ENCODE measurements at places on chromosomes 7 and 10. TPM values are rescaled to one million over a fixed set of nuclear protein-coding genes. Genes with fewer than 3 reads are reported as not detected.

The PHYHIPL gene
- not detected for total RNA-seq

The TCAF2 gene
- total RNA-seq: 6.5 TPM

The OR2A1 gene
- not detected for total RNA-seq

The NPSR1 gene
- total RNA-seq: not detected

The GPR15LG gene
- total RNA-seq: not detected

The MPP7 gene
- total RNA-seq: 10.6 TPM

The NXPH1 gene
- not detected for total RNA-seq

The IL15RA gene
- 6.8 TPM for total RNA-seq

The COBL gene
- 0.32 TPM for total RNA-seq

The ZNF316 gene
- total RNA-seq: 7.4 TPM

The SEMA3E gene
- total RNA-seq: 0.32 TPM

The HYAL4 gene
- total RNA-seq: 1.2 TPM

The SPDYE6 gene
- 0.06 TPM for total RNA-seq

The STEAP1B gene
- 25.3 TPM for total RNA-seq

The SPDYE2B gene
- not detected for total RNA-seq

The PON1 gene
- under 0.01 TPM for total RNA-seq

The CHST3 gene
- 6.1 TPM for total RNA-seq

The LRGUK gene
- 0.16 TPM for total RNA-seq

The AGMO gene
- total RNA-seq: 1.9 TPM

The HOXA13 gene
- total RNA-seq: not detected

The GIMAP8 gene
- 102 TPM for total RNA-seq

The SORCS1 gene
- total RNA-seq: not detected

The TMEM213 gene
- total RNA-seq: not detected

The TMEM236 gene
- 0.32 TPM for total RNA-seq

The SPOCK2 gene
- total RNA-seq: 0.32 TPM

The PDE6C gene
- total RNA-seq: not detected

The SEMA3A gene
- total RNA-seq: 2.4 TPM

The SPDYE18 gene
- 0.49 TPM for total RNA-seq

The HDAC9 gene
- 26.3 TPM for total RNA-seq

The CLDN4 gene
- 0.06 TPM for total RNA-seq

The H2BK1 gene
- not detected for total RNA-seq

The C7orf57 gene
- 0.19 TPM for total RNA-seq

The PPP1R17 gene
- not detected for total RNA-seq

The TMEM196 gene
- total RNA-seq: not detected

The INTS1 gene
- total RNA-seq: 32.1 TPM

The GCK gene
- total RNA-seq: 0.25 TPM

The UCN3 gene
- not detected for total RNA-seq

The VWDE gene
- under 0.01 TPM for total RNA-seq

The CYP17A1 gene
- total RNA-seq: not detected

The DEPP1 gene
- total RNA-seq: 392 TPM

The ARPC1B gene
- 710 TPM for total RNA-seq

The OR2A5 gene
- not detected for total RNA-seq

The SFMBT2 gene
- total RNA-seq: 2.7 TPM

The PITX3 gene
- not detected for total RNA-seq

The C10orf90 gene
- not detected for total RNA-seq
